ENCODE measurements at places on chromosomes 1 and 21. TPM values are rescaled to one million over a fixed set of nuclear protein-coding genes. Genes with fewer than 3 reads are reported as not detected.

DNA sequence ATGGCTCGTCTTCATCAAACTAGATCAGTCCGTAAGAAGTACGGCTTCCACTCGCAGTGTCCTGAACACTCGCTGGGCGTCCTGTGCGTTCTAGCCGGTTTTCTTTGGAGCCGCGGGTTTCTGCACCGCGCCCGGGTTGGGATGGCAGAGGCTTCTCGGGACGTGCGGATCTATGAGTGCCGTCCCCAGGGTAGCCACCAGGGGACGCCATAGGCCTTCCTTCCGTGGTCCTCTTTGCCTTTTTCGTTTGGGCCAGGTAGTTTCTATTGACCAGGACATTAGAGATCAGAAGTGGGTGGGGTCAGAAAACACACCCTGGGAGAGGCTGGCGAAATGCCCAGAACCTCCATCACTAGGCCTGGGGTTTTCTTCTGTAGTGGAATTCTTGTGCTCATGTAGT, 273.8 kb downstream of the FAM72C start:
- no peak overlapping the region for H3K27ac ChIP-seq
- H3K4me1 ChIP-seq, result no peaks in the 10 kb centered on the region
- H3K27me3 ChIP-seq, result peaks cover 58% of the 10 kb centered on the region
- H3K36me3 ChIP-seq, result no peaks in the 10 kb centered on the region
- peak; percentile 35 for DNase-seq

DNA sequence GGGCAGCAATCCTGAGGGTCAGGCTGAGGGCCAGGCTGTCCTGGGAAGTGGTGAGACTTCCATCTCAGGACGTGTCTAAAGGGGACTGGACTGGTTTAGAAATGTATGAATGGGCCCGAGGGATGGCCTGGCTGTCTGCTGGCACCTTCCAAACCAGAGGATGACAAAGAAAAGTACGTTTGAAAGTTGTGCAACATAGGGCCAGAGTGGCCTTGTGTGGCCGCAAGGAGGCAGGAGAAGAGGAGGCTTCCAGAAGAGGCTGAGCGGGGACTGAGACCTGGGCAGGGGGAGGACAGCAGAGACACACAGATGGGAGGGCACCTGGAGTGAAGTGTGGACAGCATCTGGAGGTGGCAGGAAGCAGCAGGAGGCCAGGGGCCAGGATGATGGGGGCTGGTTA, 2.6 kb upstream of the SYTL1 start:
- no peaks in the 10 kb centered on the region for H3K4me1 ChIP-seq
- H3K27ac ChIP-seq, result no peak overlapping the region
- no peak overlapping the region for H3K4me3 ChIP-seq
- H3K36me3 ChIP-seq, result peaks cover 62% of the 10 kb centered on the region

- no peak for DNase-seq
- H3K4me1 ChIP-seq, result no peaks in the 10 kb centered on the region
- H3K4me3 ChIP-seq, result no peak overlapping the region
- H3K27ac ChIP-seq, result no peak overlapping the region
- H3K36me3 ChIP-seq, result peaks cover 5% of the 10 kb centered on the region
Measured at GRCh38 chr1:16198444-16199156, 13.9 kb downstream of the ARHGEF19 start.

- H3K4me1 ChIP-seq, result no peaks in the 10 kb centered on the region
- peaks cover 14% of the 10 kb centered on the region for H3K36me3 ChIP-seq
- DNase-seq, result no peak
- no peak overlapping the region for H3K4me3 ChIP-seq
Measured at GRCh38 chr1:92324784-92325183, 25.9 kb downstream of the RPAP2 start.

The FAM163A gene
- total RNA-seq, result 1.9 TPM

DNA sequence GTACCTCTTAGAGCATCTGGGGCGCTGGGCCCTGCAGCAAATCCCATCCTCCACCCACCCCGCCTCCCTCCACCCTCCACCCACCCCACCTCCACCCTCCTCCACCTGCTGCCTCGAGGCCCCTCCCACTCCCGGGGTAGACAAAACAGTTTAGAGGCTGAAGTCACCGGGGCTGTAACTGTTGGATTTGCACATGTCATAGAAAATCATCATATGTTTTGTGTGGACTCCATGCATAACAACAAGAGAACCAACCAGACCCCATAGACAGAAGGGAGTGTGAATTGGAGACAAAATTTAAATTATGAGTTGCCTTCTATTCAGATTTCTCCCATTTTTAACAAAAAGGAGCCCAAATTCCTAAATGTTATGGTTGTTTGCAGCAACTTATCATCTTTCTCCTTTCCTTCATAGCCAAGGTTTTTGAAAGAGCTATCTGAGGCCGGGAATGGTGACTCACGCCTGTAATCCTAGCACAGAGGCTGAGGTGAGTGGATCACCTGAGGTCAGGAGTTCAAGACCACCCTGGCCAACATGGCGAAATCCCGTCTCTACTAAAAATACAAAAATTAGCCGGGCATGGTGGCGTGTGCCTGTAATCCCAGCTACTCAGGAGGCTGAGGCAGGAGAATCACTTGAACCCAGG, 28.2 kb upstream of the LGALS8 start:
- H3K4me3 ChIP-seq, result no peak overlapping the region
- no peak overlapping the region for H3K27ac ChIP-seq
- no peaks in the 10 kb centered on the region for H3K27me3 ChIP-seq
- H3K4me1 ChIP-seq, result peaks cover 4% of the 10 kb centered on the region
- H3K36me3 ChIP-seq, result no peaks in the 10 kb centered on the region
- no peak for DNase-seq

The STPG1 gene
- total RNA-seq, result 8.1 TPM

DNA sequence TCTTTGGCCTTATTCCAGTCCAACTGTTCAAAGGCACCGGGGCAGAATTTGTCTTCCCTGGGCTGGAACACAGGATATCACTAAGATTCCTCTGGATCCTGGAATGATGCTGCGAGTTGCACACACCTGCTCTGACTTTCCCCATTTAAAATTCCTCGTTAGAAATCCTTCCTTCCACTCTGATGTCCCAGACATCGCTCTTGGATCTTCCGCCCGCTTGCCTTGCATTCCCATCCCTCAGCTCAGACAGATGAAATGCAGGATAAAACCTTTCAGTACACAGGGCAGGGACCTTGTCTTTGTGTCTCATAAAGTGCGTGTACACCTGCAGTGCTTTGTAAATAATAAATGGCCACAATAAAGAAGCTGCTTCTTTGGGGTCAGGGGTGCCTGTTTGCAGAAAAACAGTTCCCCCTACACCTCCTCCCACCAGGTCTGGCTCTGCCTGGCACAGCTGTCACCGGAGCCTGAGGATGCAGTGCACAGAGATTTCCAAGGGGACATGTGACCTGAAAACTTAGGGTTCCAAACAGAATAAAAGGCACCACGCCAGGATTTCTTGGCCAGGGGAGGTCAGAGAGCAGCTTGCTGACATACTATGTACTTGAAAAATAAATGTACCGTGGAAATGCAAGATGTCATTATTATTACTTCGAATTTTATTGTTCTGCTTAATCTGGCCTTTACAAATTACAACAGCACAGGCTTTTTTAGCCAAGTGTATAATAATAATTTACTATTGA, 62.9 kb upstream of the SYT6 start:
- H3K4me3 ChIP-seq, result no peak overlapping the region
- H3K4me1 ChIP-seq, result peaks cover 3% of the 10 kb centered on the region
- H3K36me3 ChIP-seq, result no peaks in the 10 kb centered on the region
- no peak overlapping the region for H3K27ac ChIP-seq
- DNase-seq, result no peak

DNA sequence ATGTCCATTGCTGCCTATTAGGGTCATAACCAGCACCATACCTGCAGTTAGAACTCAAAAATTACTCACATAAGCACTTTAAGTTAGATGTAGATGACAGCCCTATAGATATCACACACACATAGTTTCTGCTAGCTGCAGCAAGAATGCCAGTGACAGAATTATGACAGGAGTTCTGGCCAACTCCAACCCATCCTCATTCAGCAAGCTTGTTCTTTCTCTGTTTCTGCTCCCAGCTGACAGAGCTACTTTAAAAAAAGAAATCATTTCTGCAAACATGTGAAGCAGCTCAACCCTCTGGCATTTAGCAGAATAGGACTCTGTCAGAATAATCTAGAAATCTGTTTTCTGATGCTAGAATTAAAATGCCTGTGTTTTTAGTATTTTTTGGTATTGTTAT, 23.8 kb upstream of the OTUD7B start:
- no peak overlapping the region for H3K4me3 ChIP-seq
- H3K36me3 ChIP-seq, result no peaks in the 10 kb centered on the region

DNA sequence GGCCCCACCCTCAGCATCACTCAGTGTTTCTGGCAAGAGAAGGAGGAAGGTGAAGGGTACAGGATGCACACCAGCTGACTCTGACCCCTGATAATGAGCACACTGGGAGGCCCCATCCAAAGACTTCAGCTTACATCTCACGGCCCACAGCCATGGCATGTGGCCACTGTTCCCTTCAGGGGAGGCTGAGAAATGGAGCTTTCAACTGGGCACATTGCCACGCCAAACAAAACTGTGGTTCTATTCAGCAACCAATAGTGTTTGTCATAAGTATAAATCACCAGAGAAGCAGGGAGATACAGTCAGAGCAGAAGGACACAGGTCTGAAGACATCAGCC, 12.7 kb upstream of the TRAF3IP3 start:
- no peak overlapping the region for H3K4me3 ChIP-seq
- peaks cover 12% of the 10 kb centered on the region for H3K4me1 ChIP-seq
- DNase-seq, result peak; percentile 12

DNA sequence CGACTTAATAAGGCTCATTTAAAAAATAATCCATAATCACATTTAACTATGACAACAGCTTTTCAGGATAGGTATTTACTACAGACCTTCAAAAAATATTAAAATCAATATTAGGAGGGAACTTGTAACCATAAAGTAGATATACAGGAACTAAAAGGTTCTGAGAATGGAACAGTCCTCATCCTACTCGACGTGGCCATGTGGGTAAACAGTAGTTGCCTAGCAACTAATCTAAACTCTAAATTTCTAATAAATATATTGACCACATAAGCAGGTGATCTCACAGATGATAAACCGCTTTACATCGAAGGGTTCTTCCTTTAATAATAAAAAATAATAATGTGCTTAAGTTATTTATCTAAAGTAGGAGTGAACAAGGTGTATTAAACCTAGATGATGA, 7.9 kb downstream of the AKT3 start:
- H3K4me3 ChIP-seq, result no peak overlapping the region
- H3K36me3 ChIP-seq, result no peaks in the 10 kb centered on the region
- H3K27ac ChIP-seq, result no peak overlapping the region

The DIRAS3 gene
- 3.6 TPM for total RNA-seq

- DNase-seq, result peak; percentile 88
- H3K36me3 ChIP-seq, result no peaks in the 10 kb centered on the region
- H3K4me3 ChIP-seq, result no peak overlapping the region
- H3K4me1 ChIP-seq, result peaks cover 9% of the 10 kb centered on the region
- H3K27me3 ChIP-seq, result peaks cover 3% of the 10 kb centered on the region
Measured at GRCh38 chr1:22976461-22977243, 4.0 kb upstream of the LACTBL1 start.

GRCh38 chr1:25704267-25704691, 87.7 kb downstream of the MAN1C1 start:
- H3K27ac ChIP-seq, result peak overlapping the region; percentile 11
- no peak overlapping the region for H3K4me3 ChIP-seq
- peaks cover 3% of the 10 kb centered on the region for H3K36me3 ChIP-seq
- H3K27me3 ChIP-seq, result no peaks in the 10 kb centered on the region

- peaks cover 5% of the 10 kb centered on the region for H3K36me3 ChIP-seq
- H3K4me1 ChIP-seq, result peaks cover 19% of the 10 kb centered on the region
- H3K27ac ChIP-seq, result peak overlapping the region; percentile 100
- H3K4me3 ChIP-seq, result peak overlapping the region; percentile 89
Measured at GRCh38 chr1:24641646-24642151, 1.4 kb upstream of the SRRM1 start.

GRCh38 chr1:40391688-40392145, 18.2 kb downstream of the SMAP2 start:
- DNase-seq, result no peak
- peak overlapping the region; percentile 8 for H3K27ac ChIP-seq
- H3K4me1 ChIP-seq, result peaks cover 5% of the 10 kb centered on the region
- H3K27me3 ChIP-seq, result no peaks in the 10 kb centered on the region
- H3K4me3 ChIP-seq, result no peak overlapping the region

- H3K4me1 ChIP-seq, result peaks cover 67% of the 10 kb centered on the region
- H3K27ac ChIP-seq, result peak overlapping the region; percentile 94
- peak; percentile 92 for DNase-seq
- H3K4me3 ChIP-seq, result peak overlapping the region; percentile 17
Measured at GRCh38 chr1:155872527-155872926, 13.2 kb downstream of the SYT11 start.

The SLC1A7 gene
- total RNA-seq, result not detected

GRCh38 chr1:188620236-188620635, 1791.5 kb downstream of the PLA2G4A start:
- no peak for DNase-seq
- no peak overlapping the region for H3K4me3 ChIP-seq
- H3K27me3 ChIP-seq, result no peaks in the 10 kb centered on the region
- no peaks in the 10 kb centered on the region for H3K4me1 ChIP-seq
- H3K27ac ChIP-seq, result no peak overlapping the region

- no peak overlapping the region for H3K27ac ChIP-seq
- no peak for DNase-seq
- H3K36me3 ChIP-seq, result no peaks in the 10 kb centered on the region
- H3K27me3 ChIP-seq, result peaks cover 24% of the 10 kb centered on the region
- no peak overlapping the region for H3K4me3 ChIP-seq
- peaks cover 19% of the 10 kb centered on the region for H3K4me1 ChIP-seq
Measured at GRCh38 chr1:41662765-41663437, 178.4 kb upstream of the EDN2 start.

The DNALI1 gene
- total RNA-seq, result 4.7 TPM

DNA sequence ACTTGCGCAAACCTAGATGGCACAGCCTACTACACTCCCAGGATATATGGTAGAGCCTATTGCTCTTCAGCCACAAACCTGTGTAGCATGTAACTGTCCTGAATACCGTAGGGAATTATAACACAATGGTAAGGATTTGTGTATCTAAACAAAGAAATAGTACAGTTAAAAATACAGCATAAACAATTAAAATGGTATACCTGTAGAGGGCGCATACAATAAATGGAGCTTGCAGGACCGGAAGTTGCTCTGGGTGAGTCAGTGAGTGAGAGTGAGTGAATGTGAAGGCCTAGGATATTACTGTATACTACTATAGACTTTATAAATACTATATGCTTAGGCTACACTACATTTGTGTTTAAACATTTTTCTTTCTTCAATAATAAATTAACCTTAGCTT, 99.3 kb downstream of the PLD5 start:
- no peak overlapping the region for H3K27ac ChIP-seq
- peaks cover 3% of the 10 kb centered on the region for H3K4me1 ChIP-seq
- H3K4me3 ChIP-seq, result no peak overlapping the region
- no peaks in the 10 kb centered on the region for H3K27me3 ChIP-seq
- H3K36me3 ChIP-seq, result no peaks in the 10 kb centered on the region
- no peak for DNase-seq

DNA sequence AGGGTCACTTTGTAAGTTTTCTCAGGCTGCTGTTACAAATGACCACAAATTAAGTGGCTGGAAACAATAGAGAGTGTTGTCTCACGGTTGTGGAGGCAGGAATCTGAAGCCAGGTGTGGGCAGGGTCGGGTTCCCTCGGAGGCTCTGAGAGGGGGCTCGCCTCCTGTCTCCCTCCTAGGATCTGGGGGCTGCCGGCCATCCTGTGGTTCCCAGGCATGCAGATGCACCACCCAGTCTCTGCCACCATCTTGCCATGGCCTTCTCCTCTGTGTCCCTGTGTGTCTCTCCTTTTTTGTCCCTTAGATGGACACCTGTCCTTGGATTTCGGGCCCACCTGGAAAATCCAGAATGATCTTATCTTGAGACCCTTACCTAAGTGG, 4.8 kb downstream of the TP73 start:
- peaks cover 13% of the 10 kb centered on the region for H3K4me1 ChIP-seq
- H3K36me3 ChIP-seq, result no peaks in the 10 kb centered on the region
- peaks cover 53% of the 10 kb centered on the region for H3K27me3 ChIP-seq
- no peak overlapping the region for H3K27ac ChIP-seq
- H3K4me3 ChIP-seq, result no peak overlapping the region
